ENCODE measurements at places on chromosomes 11 and 22.

GRCh38 chr11:133927690-133928627 lies 28.8 kb downstream of the IGSF9B start:
- no peak for DNase-seq

GRCh38 chr11:9601037-9601875 lies 27.8 kb downstream of the WEE1 start:
- DNase-seq: no peak

DNA sequence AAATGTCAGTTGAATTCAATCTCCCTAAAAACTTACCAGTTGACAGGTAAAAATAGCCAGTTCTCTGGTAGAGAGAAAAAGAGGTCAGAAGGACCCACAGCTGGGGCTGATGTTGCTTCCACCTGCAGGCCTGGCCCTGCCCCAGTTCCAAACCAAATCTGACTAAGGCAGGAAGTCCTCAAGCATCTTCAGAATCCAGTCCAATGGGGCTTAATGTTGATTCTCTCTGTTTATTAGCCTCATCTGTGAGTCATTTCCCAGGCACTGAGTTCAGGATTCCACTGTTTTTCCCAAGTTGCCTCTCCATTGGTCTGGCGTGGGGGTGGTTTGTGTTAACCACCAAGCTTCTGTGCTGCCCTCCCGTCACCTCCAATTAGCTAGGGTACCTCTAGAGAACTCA lies 601.8 kb downstream of the INSC start:
- peak; percentile 9 for DNase-seq

- peak; percentile 69 for DNase-seq
Measured at GRCh38 chr22:43827003-43827735, 15.1 kb upstream of the EFCAB6 start.

Measured in SHP77 treated with DMSO at 0.1 percent for 48 hours (cell line).